Activated B cell treated with CpG ODN at 0.5 μM for 24 hours (primary cell): ENCODE measurements at places on chromosomes 7 and 10.
A peak's percentile ranks its signal among the peaks of the same experiment; 100 is the strongest.

DNA sequence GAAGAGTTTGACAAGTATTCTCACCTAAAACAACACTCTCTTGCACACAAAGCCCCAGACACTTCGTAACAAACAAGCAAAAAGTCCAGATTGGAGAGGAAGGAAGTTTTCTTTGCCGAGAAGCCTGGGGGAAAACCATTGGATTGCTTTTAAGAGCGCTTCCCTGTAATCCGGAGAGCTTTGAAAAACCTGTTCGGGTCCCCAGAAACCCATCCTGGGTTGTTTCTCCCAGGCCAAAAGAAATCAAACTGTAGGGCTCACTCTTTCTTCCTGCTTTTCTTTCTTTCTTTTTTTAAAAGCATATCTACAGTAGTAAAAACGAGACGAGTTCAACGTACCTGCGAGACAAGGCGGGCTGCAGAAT lies 655 bp downstream of the SP8 start:
- peaks cover 21% of the 10 kb centered on the region for H3K4me1 ChIP-seq
- H3K36me3 ChIP-seq = no peaks in the 10 kb centered on the region
- H3K27ac ChIP-seq = no peak overlapping the region
- H3K27me3 ChIP-seq = peaks cover 61% of the 10 kb centered on the region
- peak overlapping the region; percentile 62 for H3K4me3 ChIP-seq
- no peak for DNase-seq

DNA sequence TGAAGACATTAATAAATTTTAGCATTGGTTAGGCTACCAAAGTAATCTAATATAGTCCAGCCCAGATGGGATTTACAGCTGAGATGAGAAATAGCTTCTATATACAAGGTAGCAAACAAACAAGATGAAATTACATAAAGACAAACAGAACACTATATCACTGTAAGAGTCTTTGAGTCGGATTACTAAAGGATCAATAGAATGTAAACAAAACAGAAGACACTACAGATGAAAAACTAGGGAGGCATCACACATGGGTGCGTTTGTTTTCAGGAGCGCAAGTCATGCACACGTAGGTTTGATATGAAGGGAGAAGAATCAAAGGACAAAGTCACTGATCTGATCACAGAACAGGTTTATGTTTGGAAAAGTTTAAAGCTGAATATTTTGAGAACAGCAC lies 26.5 kb downstream of the MPP7 start:
- H3K27me3 ChIP-seq = no peaks in the 10 kb centered on the region
- no peaks in the 10 kb centered on the region for H3K36me3 ChIP-seq
- no peak overlapping the region for H3K4me3 ChIP-seq
- no peak overlapping the region for H3K27ac ChIP-seq

- H3K36me3 ChIP-seq = no peaks in the 10 kb centered on the region
- peak; percentile 51 for DNase-seq
- H3K4me1 ChIP-seq = peaks cover 16% of the 10 kb centered on the region
- H3K4me3 ChIP-seq = peak within 1 kb of the TSS; percentile 62
Measured at GRCh38 chr10:71212318-71213126, at the start of gene UNC5B. TSS of gene UNC5B (plus strand) at chr10:71212570. CDS start at chr10:71212986, 416 bp downstream.

DNA sequence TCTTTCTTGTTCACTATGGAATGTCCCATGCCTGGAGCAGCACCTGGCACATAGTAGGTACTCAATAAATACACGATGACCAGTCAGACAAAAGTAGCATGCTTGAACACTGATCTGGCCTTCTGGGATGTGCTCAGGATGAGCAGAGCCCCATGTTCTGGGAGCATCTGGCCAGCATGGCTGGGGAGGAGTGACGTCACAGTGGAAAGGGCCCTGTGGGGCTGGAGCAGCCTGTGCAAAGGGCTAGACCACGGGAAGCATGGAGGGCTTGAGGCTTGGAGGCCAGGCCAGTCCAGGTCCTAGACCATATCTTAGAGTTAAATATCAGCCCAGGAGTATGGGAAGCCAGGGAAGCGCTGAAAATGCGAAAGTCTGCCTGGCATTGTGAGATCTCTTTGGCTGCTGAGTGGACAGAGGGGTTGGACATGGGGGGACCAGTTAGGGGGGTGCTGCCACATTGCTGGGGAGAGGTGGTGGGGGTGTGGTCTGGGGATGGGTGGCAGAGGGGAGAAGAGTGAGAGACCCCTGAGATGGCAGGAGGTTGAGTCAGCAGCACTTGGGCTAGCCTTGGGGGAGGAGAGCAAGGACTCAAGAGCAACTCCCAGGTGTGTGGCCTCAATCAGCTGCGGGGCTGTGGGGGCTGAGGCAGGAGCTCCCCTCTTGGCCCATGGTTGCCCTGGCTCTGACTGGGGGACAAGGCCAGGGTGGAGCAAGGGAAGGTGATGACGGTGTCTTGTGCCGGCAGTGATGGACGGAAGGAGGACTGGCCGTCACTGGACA lies 34.9 kb downstream of the ZCCHC24 start:
- H3K27ac ChIP-seq = no peak overlapping the region
- no peak overlapping the region for H3K4me3 ChIP-seq
- no peaks in the 10 kb centered on the region for H3K27me3 ChIP-seq
- no peaks in the 10 kb centered on the region for H3K36me3 ChIP-seq

- no peaks in the 10 kb centered on the region for H3K36me3 ChIP-seq
- H3K27ac ChIP-seq = no peak overlapping the region
- H3K4me1 ChIP-seq = no peaks in the 10 kb centered on the region
Measured at GRCh38 chr10:77358656-77359055, 279.0 kb downstream of the KCNMA1 start.

DNA sequence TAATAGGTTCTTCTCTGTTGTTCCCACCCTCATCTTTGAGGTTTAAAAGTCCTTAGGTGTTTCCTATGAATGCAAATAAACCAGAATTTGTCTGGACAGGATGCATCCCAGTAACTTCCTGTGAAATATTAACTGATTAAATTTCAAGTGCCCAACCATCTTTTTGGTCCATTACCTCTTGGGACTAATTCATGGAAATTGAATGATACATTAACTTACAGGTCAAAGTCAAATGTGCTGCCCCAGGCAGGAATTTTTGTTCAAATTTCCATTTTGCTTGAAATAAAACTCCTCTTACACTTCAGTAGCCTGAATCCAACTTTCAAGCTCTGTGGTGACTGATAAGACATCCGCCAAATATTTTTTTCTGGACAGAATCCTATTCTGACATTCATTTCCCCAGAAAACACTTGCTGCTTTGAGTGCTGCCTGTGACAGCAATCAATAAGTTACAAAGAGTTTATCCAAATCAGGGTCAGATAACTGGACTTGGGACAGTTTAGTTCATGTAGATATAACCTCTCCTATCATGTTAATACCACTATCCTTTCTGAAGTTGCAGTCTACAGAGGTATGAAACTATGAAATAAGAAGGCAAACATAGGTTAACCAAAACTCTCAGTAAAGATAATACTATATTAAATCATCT lies 383.5 kb downstream of the POM121L12 start:
- no peaks in the 10 kb centered on the region for H3K4me1 ChIP-seq
- H3K36me3 ChIP-seq = no peaks in the 10 kb centered on the region
- no peaks in the 10 kb centered on the region for H3K27me3 ChIP-seq
- H3K27ac ChIP-seq = no peak overlapping the region
- no peak overlapping the region for H3K4me3 ChIP-seq

- no peaks in the 10 kb centered on the region for H3K36me3 ChIP-seq
- H3K4me3 ChIP-seq = no peak overlapping the region
- H3K27me3 ChIP-seq = peaks cover 11% of the 10 kb centered on the region
Measured at GRCh38 chr10:78255796-78256638, 222.4 kb downstream of the RPS24 start.

DNA sequence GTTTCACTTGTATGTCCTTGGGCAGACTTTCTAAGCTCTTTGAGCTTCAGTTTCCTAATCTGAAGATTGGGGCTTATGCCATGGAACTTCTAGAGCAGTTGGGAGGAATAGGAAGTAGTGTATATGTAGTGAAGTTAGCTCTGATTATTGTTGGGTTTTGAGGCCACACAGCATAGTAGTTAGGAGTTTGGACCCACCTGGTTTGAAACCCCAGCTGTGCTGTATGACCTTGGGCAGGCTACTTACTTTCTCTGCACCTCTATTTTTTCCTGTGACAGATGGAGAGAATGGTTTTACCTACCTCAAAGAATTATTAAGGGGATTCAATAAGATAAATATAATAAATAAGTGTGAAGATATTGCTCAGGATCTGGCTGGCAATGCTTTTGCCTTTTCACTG lies 61.4 kb upstream of the ADRB1 start:
- no peak overlapping the region for H3K4me3 ChIP-seq
- H3K36me3 ChIP-seq = no peaks in the 10 kb centered on the region
- no peaks in the 10 kb centered on the region for H3K27me3 ChIP-seq
- H3K4me1 ChIP-seq = no peaks in the 10 kb centered on the region

GRCh38 chr7:17716816-17717215 lies 223.5 kb downstream of the SNX13 start:
- H3K27me3 ChIP-seq = peaks cover 4% of the 10 kb centered on the region
- H3K4me1 ChIP-seq = no peaks in the 10 kb centered on the region
- no peak overlapping the region for H3K27ac ChIP-seq
- no peak for DNase-seq
- H3K4me3 ChIP-seq = no peak overlapping the region

- H3K36me3 ChIP-seq = peaks cover 4% of the 10 kb centered on the region
- H3K27ac ChIP-seq = peak overlapping the region; percentile 14
- H3K27me3 ChIP-seq = no peaks in the 10 kb centered on the region
- peaks cover 33% of the 10 kb centered on the region for H3K4me1 ChIP-seq
- peak overlapping the region; percentile 2 for H3K4me3 ChIP-seq
- DNase-seq = no peak
Measured at GRCh38 chr10:4053940-4054339, 268.9 kb upstream of the KLF6 start.

GRCh38 chr7:17021205-17021604 lies 139.4 kb upstream of the AGR3 start:
- H3K27me3 ChIP-seq = no peaks in the 10 kb centered on the region
- no peaks in the 10 kb centered on the region for H3K4me1 ChIP-seq
- no peaks in the 10 kb centered on the region for H3K36me3 ChIP-seq
